ENCODE measurements at places on chromosomes 4 and X. TPM values are rescaled to one million over a fixed set of nuclear protein-coding genes. Genes with fewer than 3 reads are reported as not detected.

GRCh38 chrX:37652589-37653231, 32.9 kb upstream of the XK start:
- no peak for DNase-seq
- no peaks in the 10 kb centered on the region for H3K27me3 ChIP-seq
- no peak overlapping the region for H3K27ac ChIP-seq
- H3K36me3 ChIP-seq = no peaks in the 10 kb centered on the region
- no peak overlapping the region for H3K4me3 ChIP-seq

- no peak overlapping the region for H3K4me3 ChIP-seq
- H3K36me3 ChIP-seq = no peaks in the 10 kb centered on the region
- no peak overlapping the region for H3K27ac ChIP-seq
- H3K4me1 ChIP-seq = no peaks in the 10 kb centered on the region
Observed at GRCh38 chr4:106384878-106385277, 16.3 kb upstream of the GIMD1 start.

- H3K4me3 ChIP-seq = no peak overlapping the region
- no peak for DNase-seq
- H3K27ac ChIP-seq = no peak overlapping the region
Observed at GRCh38 chrX:25226151-25226550, 210.4 kb upstream of the ARX start.

DNA sequence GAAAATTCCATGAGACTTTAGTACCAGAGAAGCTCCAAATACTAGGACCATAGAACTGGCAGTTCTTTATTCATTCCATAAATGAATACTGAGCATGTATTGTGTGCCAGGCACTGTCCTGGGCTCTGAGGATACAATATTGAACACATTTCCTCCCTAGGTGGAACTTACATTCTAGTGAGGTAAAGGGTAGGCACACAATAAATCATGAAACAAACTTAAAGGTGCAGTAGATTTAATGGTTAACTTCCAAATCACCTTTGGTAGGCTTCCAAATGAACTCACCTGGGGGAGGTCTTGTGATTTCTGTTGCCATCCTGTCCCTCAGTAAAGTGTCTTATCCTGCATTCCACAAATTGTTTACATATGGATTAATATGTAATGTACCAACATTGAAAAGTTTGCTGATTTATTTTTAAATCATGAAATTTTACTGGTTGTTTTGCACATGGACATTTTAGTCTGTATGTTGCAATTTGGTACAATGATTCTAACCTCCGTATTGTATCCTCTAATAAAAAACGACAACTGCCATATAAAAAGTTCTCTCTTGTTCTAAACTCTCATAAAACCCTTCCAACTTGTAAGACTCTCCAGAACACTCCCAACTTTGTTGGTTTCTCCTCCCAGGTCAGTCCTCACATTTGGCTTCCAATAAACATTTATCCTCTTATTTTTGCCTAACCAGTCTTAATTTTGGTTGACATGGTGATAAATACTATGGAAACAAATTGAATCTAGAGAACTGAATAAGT, 4.5 kb upstream of the MAGEA11 start:
- H3K4me3 ChIP-seq = no peak overlapping the region
- no peak overlapping the region for H3K27ac ChIP-seq

DNA sequence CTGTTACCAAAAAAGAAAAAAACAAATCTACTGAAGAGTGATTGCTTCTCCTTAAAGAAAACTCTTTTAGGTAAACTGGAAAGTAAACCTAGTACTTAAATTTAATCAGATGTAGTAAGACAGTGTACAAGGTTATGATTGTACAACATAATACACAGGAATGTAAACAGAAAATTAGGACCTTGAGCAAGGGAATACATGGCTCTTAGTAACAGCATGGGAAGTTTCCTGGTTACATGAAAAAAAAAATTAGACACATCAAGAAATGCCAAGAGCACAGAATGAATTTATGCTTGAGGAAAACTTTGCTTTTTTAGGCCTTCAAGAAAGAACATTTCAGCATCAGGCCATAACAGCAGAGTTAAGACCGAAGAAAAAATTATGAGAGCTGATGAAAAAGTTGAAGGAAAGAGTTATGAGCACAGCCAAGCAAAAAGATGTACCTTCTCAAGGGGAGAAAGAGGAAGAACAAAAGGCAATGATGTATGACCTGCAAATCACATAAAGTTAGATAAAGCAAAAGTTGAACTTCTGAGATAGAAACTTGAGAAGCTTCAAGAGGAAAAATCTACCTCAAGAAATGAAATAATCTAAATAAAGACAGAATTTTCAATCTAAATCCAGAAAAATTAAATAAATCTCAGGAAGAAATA, 311.6 kb downstream of the GALNTL6 start:
- no peaks in the 10 kb centered on the region for H3K4me1 ChIP-seq
- no peak overlapping the region for H3K27ac ChIP-seq
- DNase-seq = no peak
- H3K4me3 ChIP-seq = no peak overlapping the region
- no peaks in the 10 kb centered on the region for H3K36me3 ChIP-seq

DNA sequence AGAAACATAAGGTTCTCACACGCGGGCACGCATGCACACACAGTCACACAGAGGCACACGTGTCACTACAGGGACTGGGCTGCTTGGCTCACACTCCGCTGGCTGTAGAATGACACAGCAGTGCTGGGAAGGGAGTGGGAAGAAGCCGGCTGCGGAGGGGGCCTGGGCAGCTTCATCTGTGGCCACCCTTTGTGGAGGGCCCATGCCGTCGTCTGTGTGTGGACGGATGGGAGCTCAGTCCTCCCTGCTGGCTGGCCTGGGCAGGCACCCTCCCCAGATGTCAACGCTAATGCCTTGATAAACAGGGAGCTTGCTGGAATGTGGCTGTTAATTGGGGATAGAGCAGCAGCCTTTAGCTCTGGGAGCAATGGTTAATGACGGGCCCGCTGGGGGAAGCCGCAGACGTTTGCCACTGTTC, 621.1 kb downstream of the BCOR start:
- no peaks in the 10 kb centered on the region for H3K4me1 ChIP-seq
- no peaks in the 10 kb centered on the region for H3K36me3 ChIP-seq
- H3K27me3 ChIP-seq = no peaks in the 10 kb centered on the region
- no peak for DNase-seq
- no peak overlapping the region for H3K4me3 ChIP-seq

Gene PDHA2
- not detected for total RNA-seq

Gene GPR50
- not detected for total RNA-seq

Gene OPHN1
- total RNA-seq = 0.30 TPM

Gene MAGEA8
- total RNA-seq = not detected
